T47D (cell line): ENCODE measurements at places on chromosomes 11 and 22.

DNA sequence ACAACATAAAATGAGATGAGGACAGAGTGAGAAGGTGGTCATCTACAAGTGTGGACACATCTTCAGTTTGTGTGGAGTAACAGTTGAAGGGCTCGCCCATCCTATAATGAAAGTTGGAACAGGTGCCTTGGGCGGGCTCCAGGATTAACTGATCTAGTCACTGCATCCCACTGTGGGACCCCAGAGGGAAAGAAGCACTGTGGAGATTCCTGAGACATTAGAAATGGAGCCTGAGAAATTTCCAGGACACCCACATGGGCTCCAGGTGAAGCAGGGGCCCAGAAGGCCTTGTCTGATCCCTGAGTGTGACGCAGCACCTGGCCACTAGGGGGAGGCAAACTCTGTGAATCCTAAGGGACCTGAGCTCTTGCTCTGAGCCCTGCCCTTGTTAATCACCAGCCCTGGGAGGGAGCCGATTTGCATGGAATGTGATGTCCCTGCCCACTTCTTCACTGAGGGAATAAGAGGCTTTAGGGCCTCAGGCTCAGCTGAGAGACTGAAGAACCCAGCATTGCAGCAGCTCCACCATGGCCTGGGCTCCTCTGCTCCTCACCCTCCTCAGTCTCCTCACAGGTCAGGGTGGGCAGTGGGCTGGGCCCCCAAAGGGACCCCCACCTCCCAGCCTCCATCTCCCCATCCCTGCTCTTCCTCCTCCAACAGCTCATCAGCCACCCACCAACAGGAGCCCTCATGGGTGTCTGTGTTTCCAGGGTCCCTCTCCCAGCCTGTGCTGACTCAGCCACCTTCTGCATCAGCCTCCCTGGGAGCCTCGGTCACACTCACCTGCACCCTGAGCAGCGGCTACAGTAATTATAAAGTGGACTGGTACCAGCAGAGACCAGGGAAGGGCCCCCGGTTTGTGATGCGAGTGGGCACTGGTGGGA is 98.4 kb downstream of the VPREB1 start:
- peak; percentile 29 for DNase-seq

DNA sequence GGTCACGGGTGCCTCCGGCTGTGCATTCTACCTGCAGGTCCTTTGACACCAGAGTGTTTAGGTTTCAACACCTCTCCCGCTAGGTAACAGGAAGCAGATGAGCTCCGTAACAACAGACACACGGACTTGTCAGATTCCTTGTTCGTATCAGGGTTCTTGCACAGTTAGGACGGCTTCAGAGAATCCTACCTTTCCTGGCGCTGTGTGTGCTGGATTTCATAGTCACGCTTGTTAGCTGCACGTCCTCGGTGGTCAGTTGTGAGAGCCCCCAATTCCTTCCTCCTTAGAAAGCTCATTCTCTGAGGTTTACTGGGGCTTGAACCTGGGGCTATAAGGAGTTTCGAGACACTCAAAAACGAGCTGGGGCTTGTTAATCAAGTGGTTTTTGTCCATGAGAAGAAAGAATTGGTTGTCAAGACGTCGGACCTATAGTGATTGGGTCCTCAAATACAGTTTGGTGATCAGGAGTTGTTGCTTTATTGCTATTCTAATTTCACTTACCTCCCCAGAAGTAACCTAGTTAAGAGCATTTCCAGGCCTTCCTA is 664 bp downstream of the DDB2 start:
- peak; percentile 86 for DNase-seq

GRCh38 chr22:43109921-43110443 is 568 bp upstream of the BIK start:
- DNase-seq = no peak

DNA sequence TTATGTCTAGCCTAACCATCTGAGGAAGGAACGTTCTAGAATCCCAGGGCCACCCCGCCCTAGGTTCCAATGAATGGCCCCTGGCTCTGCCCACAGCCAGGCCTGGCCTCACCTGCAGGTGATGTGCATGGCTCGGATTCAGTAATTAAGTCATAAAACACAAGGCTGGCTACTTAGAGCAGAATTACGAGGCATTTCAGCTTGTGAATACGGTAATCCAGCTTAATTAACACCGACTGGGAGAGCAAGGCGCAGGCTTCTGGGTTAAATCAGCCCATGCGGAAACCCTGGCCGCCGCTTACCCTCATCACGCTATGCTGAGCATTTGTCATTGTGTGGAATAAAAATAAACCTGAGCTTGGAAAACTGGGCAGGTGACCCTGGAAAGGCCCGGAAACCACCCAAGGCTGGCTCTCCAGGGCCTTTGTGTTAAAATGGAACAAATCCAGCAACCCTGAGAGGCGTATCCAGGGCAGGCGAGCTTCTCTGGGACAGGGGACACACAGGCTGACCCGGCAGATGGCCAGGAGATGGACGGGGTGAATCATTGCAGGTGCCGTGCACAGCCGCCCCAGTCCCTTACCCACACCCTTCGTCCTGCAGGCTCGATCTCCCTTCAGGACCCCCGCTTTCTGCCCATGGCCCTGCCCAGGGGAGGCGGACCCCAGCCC is 220.2 kb downstream of the CTTN start:
- no peak for DNase-seq
